Skeletal muscle cell (primary cell): ENCODE measurements at places on chromosomes 6 and 20.

DNA sequence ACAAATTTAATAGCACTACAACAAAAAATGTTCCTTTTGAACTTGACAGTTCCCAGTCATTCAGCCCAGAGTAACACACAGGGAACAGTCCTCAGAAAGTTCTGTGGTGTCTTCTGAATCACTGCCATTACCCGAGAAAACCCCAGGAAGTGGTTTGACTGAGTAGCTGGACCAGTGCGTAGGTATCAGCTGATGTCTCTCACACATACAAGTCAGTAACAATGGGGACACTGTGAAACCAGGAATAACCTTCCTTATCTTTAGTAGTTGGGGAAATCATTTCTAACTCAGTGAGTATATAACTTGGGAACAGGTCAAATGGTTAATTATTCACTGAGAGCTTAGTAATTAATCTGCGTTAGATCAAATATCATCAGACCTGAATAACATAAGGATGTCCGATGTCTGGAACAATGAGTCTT lies 73.1 kb downstream of the HIVEP2 start:
- DNase-seq: peak; percentile 81

DNA sequence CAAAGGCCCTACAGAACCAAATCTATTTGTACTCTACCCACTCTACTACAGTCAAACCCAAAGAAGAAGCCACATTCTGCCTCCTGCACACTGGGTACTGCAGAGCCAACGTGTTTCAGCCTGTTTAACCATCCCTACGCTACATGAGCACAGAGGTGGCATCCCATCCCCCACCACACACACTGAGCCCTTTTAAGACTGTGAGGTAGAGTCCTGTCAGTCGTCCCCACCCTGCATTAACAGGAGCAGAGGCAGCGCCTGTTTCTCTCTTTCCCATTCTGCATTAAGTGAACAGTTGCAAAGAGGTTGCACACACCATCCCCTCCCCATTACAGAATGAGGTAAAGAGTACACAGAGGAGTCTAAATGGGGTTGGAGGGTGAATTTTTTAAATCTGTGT lies 5.2 kb upstream of the RSPH4A start:
- DNase-seq: no peak

- no peak for DNase-seq
These were observed 268.3 kb upstream of the ARID1B start for GRCh38 chr6:156508923-156509322.

DNA sequence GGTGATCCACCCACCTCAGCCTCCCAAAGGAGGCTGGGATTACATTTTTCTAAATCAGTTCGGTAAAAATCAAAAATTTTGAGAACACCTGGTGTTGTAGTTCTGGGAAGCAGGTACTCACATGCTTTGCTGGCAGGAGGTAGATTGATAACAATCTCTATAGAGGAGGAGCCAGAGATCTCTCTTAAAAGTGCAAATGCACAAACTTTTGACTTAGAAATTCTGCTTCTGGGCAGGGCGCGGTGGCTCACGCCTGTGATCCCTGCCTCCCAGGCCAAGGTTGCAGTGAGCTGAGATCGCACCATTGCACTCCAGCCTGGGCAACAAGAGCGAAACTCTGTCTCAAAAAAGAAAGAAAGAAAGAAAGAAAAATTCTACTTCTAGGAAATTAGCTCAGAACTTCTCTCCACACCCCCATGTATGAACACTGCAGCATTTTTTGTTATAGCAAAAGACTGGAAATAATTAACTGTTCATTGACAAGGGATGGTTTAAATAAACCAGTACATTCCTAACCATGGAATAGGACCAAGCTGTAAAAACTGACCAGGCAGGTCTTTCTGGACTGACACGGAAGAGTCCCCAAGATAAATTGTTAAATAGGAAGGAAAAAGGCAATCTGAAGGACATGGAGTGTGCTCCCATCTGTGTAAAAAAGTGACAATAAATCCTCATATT lies 14.4 kb upstream of the TRIB3 start:
- DNase-seq: no peak

DNA sequence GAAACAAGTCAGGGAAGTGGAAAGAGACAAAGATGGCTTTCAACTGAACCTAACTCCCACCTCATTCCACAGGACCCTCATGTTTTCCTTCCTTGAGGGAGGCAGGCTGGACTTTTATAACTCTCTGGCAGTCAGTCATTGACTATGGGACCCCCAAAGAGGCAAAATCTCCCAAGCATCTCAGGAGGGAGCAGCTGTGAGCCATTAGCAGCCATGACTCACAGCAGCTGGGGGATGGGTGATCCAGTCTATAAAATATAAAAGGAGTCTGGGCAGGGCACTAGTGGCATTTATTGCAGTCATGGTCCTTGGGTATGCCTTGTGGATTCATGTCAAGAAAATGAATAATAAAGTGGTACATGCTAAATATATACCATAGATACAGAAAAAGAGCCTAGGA lies 387.0 kb upstream of the CHD6 start:
- DNase-seq: no peak

DNA sequence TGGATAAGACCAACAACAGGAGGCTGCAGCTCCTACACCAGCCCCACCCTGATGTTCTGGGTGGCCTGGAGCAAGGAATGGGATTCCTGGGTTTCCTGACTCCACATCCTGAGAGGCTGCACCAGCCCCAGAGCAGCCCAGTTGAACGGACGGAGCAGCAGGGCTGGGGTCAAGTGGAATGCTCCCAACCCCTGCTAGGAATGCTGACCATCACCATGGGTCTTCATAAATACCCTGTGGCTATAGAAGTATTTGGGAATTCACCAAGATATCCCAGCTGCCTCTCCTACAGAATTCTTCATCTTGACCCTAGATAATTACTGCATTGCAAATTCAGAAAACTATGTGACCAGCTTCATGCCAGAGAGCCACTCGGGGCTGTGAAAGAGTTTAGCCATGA lies 180.3 kb downstream of the THBS2 start:
- peak; percentile 78 for DNase-seq

DNA sequence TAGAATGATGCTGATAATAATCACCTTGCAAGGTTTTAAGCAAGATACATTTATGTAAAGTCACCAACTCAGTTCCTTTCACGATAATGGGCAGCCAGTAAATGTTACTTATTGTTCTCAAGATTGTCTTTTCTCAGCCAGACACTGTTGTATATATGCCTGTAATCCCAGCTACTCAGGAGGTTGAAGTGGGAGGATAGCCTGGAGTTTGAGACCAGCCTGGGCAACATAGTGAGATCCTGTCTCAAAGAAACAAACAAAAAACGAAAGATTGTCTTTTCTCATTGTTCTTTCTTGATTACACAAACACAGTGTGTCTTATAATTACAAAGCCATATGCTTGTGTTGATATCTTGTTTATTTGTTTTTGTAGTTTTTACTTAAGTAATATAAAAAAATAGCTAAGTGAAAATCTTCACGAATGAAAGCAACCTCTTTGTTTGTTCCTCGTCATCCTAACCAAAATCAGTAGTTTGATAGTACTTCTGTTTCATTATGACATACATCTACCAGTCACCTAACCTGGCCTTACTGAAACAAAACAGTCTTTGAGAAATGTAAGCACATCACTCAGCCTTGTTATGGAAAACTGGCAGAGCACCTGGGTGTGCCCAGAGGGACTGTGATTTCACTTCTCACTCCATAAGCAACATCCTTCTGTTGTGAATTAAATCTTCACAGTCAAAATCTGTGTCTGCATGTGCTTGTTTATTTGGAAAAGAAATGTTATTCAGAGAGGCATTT lies 436.2 kb upstream of the SOX4 start:
- DNase-seq: no peak

DNA sequence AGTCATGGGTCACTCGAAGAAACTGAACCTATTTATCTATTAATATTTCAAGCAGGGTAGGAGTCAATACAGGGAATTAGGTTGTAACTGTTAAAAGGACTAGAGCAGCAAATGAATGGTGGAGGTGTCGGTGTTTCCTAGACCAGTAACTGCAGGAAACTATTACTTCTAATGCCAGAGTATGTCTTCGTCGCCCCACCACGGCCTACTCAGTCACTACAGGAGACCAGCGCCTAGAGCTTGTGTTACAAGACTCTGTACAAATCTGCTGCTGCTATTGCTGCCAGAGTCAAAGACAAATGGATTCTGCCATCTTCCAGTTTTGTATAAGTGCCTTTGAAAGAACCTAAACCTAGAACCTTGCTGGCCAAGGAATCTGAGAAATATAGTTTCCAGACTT lies 343.9 kb downstream of the SOX4 start:
- DNase-seq: no peak

- DNase-seq: no peak
These were observed 148.9 kb downstream of the CEBPB start for GRCh38 chr20:50339466-50339901.

DNA sequence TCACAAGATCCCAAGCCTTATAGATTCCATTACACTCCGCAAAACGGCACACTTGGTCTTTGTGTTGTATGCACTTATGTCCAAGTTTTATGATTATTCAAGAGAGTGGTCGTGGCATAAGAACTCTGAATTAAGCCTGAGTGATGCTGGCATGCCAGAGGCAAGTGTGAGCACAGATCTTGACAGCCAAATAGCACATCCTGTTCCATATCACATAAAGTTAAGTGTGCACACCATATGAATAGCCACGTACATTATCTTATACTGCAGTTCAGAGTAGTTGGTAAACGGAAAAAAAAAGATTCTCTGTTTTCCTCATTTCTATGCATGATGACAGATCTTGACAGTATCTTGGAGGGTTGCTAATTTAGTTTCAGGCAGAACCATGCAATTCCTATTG lies 727.3 kb upstream of the FLRT3 start:
- DNase-seq: no peak

DNA sequence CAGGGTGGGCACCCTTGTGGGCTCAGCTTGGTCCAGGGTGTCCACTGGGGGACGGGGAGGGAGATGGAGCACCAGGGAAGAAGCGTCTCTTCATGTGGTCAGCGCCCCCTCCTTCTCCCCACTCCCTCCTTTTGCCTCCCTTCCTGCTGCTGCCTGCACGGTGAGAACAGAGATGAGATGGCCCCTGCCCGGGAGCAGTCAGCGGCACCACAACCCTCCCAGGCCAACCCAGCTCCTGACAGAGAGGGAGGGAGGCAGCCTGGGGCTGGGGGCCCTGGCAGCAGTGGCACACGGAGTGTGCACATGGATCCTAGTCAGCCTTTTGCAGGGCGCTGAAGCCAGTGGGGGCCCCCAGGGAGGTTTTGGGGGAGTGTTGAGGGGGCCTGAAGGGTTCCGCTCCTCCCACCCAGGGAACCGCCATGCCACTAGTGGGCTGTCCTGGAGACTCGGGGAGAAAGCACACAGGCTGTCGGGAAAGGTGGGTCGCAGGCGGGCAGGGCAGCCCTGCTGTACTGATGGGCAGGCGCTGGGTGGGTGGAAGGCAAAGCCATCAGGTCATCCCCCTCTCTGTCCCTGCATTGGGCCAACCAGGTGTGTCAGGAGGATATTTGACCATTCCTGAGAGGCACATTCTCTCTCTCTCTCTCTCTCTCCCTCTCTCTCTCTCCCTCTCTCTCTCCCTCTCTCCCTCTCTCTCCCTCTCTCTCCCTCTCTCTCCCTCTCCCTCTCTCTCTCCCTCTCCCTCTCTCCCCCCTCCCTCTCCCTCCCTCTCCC lies 94.3 kb upstream of the BHLHE23 start:
- no peak for DNase-seq

GRCh38 chr6:75296811-75297779 lies 12.5 kb upstream of the TMEM30A start:
- no peak for DNase-seq

GRCh38 chr20:17061715-17062114 lies 165.1 kb upstream of the PCSK2 start:
- no peak for DNase-seq

DNA sequence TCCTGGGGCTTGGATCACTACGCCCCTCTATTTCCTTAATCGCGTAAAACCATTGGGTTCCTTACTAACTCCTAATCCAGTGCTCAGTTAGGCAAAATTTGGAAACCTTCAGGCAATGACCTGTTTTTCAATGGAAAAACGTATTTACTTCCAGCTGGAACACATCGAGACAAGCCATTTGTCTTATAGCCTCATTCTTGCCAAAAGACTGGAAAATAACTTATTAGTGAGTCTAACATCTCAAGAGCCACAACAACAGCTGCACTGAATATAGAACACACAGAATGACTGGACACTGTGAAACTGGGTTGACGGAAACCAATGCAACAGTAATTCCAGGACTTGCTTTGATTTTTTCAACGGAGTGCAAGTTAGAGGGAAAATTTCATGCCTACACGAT lies 125.2 kb upstream of the MAP3K7 start:
- DNase-seq: peak; percentile 14

DNA sequence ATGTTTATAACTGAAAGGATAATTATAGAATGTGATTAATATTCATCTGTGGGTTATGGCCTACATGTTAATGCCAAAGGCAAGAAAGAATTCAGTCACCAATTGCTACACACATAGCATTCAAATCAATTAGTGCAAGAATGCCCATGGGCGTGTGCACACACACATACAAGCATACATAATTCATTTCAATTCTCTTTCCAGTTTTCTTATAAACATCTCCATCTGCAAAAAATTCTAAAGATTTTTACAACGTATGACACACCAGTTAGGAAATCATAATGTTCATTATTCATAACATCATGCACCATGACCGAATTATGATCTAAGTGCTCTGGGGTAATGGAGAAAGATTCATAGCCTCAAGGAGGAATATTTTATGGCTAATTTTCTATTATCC lies 111.0 kb upstream of the ADTRP start:
- no peak for DNase-seq

DNA sequence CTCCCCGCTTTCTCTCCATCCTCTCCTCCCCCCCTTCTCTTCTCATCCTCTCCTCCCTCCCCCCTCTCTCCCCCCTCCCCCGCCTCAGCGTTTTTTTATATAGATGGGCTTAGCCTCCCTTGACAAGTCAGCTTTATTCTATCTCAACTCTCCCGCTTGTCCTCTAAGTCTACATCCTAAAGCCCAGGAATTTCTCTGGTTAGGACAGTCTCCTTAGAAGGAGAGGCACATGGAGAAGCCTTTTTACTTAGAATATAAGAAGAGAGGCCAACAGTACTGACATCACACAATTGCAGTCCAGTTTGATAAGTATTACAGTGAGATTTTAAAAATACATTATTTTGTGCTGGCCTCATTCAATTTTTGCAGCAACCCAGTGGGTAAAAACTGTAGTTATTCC lies 83.5 kb downstream of the LYRM2 start:
- DNase-seq: no peak

- no peak for DNase-seq
These were observed 6.6 kb downstream of the ECI2 start for GRCh38 chr6:4128748-4129147.

DNA sequence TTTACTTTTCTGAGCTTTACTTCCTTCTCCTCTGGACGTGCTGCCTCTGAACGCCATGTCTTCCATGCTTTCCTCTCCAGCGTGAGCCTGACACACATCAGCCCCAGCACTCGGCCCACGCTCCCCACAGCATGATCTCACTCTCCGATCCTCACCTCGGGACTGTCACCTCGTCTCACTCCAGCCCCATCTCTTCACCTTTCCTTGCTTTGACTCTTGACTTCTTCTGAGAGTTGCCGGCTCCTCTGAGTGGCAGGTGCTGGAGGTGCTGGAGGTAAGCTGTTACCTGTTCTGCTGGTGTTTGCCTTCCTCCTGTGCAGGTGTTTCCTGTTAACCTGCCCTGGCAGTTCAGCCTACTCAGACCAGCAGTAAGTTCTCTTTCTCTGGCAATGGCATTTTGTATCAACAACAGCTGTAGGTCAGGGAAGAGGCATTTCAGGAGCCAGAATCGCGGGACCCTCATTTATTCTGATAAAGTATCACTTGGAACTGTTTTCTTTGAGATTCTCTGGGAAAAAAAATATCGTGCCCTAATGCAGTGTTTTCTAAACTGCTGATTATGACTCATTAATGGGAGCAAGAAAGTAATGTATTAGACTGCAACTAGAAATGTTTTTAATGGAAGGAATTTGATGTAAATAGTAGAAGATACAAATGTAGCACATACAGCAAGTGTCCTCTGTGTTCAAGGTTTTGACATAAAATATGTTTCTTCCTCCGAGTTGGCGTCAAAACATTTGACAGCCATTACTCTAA lies 106.5 kb downstream of the ARID1B start:
- no peak for DNase-seq
